ENCODE measurements at places on chromosomes 7 and 10.

DNA sequence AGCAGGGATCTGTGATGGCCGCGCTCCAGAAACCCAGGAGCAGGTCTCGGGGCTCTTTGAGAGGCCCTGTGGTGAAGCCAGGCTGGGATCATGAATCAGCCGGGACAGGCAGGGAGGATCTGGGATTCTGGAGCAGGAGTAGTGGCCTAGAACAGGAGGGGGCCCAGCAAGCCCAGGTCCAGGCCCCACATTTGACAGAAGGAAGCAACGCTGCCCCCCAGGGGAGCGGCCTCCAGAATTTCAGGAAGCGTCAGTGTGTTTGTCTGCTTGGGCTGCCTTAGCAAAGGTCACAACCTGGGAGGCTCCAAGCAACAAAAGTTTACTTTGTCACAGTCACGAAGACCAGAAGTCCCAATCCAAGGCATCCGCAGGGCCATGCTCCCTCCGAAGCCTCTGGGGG lies 36.8 kb downstream of the CLRN3 start:
- H3K27ac ChIP-seq: no peak overlapping the region
- peaks cover 42% of the 10 kb centered on the region for H3K27me3 ChIP-seq
- no peak for DNase-seq
- H3K4me3 ChIP-seq: no peak overlapping the region

GRCh38 chr7:39621784-39622411 lies 1.5 kb upstream of the RALA start:
- peaks cover 5% of the 10 kb centered on the region for H3K4me1 ChIP-seq
- no peaks in the 10 kb centered on the region for H3K36me3 ChIP-seq
- DNase-seq: peak; percentile 37

GRCh38 chr7:42414941-42415505 lies 178.0 kb upstream of the GLI3 start:
- H3K36me3 ChIP-seq: no peaks in the 10 kb centered on the region
- H3K4me1 ChIP-seq: no peaks in the 10 kb centered on the region
- no peak overlapping the region for H3K27ac ChIP-seq
- H3K27me3 ChIP-seq: no peaks in the 10 kb centered on the region

DNA sequence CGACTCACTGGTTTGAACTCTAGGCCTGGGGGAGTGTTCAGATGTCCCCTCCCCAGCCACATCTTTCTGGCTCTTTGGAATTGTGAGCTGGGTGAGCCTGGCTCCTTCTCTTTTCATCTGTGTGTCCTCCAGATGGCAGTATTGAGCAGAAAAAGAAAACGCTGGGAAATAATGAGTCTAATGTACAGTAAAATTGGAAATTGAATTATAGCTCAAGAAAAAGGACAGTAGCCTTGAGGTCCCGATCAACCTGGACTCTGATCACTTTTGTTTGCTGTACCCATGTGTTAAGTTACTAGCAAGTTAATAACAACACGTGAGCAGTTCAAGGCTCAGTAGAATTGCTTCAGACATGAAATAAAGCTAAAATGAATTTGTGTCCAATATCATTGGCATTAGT lies 77.9 kb downstream of the SNX10 start:
- peaks cover 7% of the 10 kb centered on the region for H3K4me1 ChIP-seq
- peak; percentile 61 for DNase-seq
- no peak overlapping the region for H3K4me3 ChIP-seq
- no peaks in the 10 kb centered on the region for H3K36me3 ChIP-seq
- no peak overlapping the region for H3K27ac ChIP-seq

DNA sequence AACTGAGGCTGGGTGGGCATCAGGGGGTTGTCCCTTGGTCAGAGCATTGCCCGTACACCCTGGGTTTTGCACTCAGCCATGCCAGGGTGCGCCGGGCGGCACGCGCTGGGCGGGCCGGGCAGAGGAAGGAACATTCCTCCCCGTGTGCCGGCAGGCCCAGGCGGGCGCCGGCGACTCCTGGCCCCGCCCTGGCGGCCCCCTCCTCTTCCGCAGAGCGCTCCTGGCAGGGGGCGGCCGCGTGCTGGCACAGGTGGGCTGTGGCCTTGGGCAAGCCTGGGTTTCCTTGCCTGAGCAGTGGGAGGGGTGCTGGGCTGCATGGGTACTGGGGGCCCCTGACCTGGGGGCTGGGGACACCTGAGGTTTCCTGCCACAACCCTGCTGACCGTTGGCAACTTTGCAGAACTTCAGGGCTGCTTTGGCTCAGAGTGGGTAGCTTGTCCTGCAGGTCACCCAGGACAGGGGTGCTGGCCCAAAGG lies 3.9 kb downstream of the LFNG start:
- H3K4me1 ChIP-seq: peaks cover 72% of the 10 kb centered on the region
- H3K4me3 ChIP-seq: no peak overlapping the region
- H3K27me3 ChIP-seq: no peaks in the 10 kb centered on the region
- peak overlapping the region; percentile 73 for H3K27ac ChIP-seq
- peaks cover 69% of the 10 kb centered on the region for H3K36me3 ChIP-seq

DNA sequence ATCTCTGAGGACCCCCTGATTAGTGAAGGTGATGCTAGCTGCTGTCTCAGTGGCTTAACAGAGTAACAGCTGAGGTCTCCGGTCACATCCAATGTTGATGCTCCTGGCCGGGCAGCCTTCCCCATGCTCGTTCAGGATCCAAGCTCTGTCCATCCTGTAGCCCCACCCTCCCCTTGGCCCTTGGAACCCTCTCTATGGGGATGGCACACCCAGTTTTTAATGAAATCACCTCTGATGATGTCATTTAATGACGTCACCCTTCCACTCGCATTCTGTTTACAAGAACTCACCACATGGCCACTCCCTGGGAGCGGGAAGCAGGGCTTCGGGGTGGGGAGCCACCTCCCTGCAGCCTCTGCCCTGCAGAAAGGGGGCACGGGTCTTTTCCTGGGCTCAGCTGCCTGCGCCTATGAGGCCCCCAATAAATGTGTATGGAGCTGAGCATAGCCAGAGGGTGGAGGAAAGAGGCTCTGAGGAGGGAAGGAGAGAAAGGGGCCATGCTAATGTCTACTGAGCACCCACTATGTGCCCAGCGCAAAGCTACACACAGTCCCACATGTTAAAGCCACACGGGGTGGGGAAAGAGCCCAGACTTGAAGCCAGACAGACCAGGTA lies 95.5 kb downstream of the OAT start:
- no peak overlapping the region for H3K27ac ChIP-seq
- peak; percentile 66 for DNase-seq
- no peaks in the 10 kb centered on the region for H3K27me3 ChIP-seq

- no peaks in the 10 kb centered on the region for H3K27me3 ChIP-seq
- H3K27ac ChIP-seq: no peak overlapping the region
- no peaks in the 10 kb centered on the region for H3K4me1 ChIP-seq
- no peaks in the 10 kb centered on the region for H3K36me3 ChIP-seq
Observed at GRCh38 chr7:72077786-72078185, 334.4 kb downstream of the CALN1 start.

DNA sequence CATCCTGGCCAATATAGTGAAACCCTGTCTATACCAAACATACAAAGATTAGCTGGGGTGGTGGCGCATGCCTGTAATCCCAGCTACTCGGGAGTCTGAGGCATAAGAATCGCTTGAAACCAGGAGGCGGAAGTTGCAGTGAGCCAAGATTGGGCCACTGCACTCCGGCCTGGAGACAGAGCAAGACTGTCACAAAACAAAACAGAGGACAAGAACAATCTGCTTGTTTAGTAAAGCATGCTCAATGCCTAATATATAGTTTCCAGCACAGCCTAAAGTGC lies 1.8 kb upstream of the SEC24C start:
- peaks cover 7% of the 10 kb centered on the region for H3K4me1 ChIP-seq
- no peak overlapping the region for H3K4me3 ChIP-seq
- H3K36me3 ChIP-seq: peaks cover 24% of the 10 kb centered on the region
- H3K27me3 ChIP-seq: no peaks in the 10 kb centered on the region

GRCh38 chr7:51040787-51041186 lies 258.1 kb upstream of the GRB10 start:
- peaks cover 9% of the 10 kb centered on the region for H3K4me1 ChIP-seq
- H3K27me3 ChIP-seq: no peaks in the 10 kb centered on the region
- H3K27ac ChIP-seq: no peak overlapping the region
- no peaks in the 10 kb centered on the region for H3K36me3 ChIP-seq
- no peak for DNase-seq

DNA sequence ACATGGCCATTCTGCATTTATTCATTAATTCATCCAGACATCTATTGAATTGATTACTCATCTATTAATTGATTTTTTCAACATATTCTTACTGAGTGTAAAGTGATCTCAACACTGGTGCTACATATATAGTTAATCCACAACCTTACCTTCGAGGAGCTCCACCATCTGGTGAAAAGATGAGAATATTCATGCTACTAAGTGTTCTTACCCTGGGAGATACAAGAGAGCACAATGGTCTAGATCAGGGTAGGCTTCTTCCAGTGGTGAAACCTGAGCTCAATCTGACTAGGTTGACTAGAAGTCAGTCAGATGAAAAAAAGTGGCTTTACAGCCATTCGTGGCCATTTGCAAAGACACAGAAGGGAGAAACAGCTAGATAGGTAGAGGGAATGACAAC lies 507.4 kb downstream of the ANKRD7 start:
- no peaks in the 10 kb centered on the region for H3K4me1 ChIP-seq
- H3K4me3 ChIP-seq: no peak overlapping the region
- no peaks in the 10 kb centered on the region for H3K36me3 ChIP-seq
- no peaks in the 10 kb centered on the region for H3K27me3 ChIP-seq

GRCh38 chr10:121828045-121828444 lies 99.8 kb downstream of the ATE1 start:
- peaks cover 2% of the 10 kb centered on the region for H3K4me1 ChIP-seq
- no peak for DNase-seq
- H3K27ac ChIP-seq: no peak overlapping the region
- no peaks in the 10 kb centered on the region for H3K27me3 ChIP-seq
- peaks cover 5% of the 10 kb centered on the region for H3K36me3 ChIP-seq

DNA sequence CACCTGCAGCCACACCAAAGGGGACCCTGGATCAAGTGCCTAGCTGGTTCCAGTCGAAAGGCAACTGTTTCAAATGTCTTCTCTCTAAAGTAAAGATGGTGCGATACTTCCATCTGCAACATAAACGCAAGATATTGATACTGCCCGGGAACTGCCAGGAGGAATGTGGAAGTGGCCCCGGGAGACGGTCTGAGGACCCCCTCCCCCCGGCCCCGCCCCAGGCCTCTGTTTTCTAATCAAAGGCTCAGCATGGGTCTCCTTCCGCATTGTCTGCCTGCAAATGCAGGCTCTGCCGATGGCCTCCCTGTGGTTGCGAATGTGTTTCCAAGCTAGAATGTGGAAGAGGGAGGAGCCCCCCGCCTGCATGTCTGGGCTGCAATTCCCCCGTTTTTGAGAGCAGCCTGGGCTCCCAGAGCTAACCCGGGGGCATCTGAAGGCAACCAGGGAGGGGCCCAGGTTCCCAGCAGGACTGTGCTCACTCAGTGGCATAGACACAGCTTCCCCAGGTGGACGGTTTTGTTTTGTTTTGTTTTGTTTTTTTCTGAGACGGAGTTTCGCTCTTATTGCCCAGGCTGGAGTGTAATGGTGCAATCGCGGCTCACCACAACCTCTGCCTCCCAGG lies 223.9 kb upstream of the PPP2R2D start:
- H3K27me3 ChIP-seq: no peaks in the 10 kb centered on the region
- no peak overlapping the region for H3K4me3 ChIP-seq
- no peak overlapping the region for H3K27ac ChIP-seq
- H3K4me1 ChIP-seq: no peaks in the 10 kb centered on the region

DNA sequence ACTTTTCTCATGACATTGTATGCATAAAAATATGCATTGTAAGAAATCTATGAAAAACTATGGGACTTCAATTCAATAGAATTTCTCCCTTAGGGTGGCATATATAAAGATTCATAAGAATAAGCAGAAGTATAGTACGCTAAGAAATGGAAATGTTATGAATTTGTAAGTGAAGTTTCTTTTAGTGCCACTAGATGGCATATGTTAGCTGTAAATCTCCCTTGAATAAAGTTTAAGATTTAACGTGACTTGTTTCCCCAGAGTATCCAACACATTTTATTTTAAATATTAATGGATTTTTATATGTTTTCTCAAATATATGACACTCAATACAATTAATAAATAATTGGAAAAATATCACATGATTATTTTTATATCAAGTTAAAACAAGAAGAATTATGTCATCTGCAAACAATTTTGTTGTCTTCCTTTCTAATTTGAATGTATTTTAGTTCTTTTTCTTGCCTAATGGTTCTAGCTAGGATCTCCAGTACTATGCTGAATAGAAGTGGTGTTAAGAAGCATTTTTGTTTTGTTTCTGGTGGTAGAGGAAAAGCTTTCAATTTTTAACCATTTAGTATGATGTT lies 287.2 kb downstream of the HGF start:
- H3K36me3 ChIP-seq: no peaks in the 10 kb centered on the region
- no peak overlapping the region for H3K4me3 ChIP-seq
- H3K27me3 ChIP-seq: no peaks in the 10 kb centered on the region
- no peaks in the 10 kb centered on the region for H3K4me1 ChIP-seq

GRCh38 chr7:17069146-17069545 lies 187.4 kb upstream of the AGR3 start:
- H3K27ac ChIP-seq: no peak overlapping the region
- H3K4me3 ChIP-seq: no peak overlapping the region

GRCh38 chr10:49631975-49632374 lies 18.1 kb downstream of the CHAT start:
- H3K4me1 ChIP-seq: peaks cover 5% of the 10 kb centered on the region
- no peak overlapping the region for H3K4me3 ChIP-seq
- no peak for DNase-seq
- H3K27me3 ChIP-seq: peaks cover 26% of the 10 kb centered on the region

DNA sequence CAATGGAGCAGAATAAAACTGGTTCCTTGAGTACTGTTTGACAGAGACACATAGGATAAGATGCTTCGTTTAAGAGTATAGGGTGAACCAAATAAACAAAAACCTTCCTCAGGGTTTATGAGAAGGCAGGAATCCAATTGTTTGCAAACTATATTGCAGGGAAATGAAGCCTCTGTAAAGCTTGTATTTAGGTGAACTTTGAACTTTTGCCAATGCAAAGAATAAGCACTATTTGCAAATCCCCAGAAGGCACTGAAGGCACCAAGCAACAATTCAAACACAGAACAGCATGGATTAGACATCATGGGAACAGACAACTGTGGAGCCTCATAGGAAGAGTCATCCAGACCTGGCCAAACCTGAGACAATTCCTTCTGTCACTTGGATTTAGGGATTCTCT lies 47.1 kb upstream of the WASL start:
- H3K36me3 ChIP-seq: no peaks in the 10 kb centered on the region
- H3K4me3 ChIP-seq: no peak overlapping the region
- no peak overlapping the region for H3K27ac ChIP-seq

DNA sequence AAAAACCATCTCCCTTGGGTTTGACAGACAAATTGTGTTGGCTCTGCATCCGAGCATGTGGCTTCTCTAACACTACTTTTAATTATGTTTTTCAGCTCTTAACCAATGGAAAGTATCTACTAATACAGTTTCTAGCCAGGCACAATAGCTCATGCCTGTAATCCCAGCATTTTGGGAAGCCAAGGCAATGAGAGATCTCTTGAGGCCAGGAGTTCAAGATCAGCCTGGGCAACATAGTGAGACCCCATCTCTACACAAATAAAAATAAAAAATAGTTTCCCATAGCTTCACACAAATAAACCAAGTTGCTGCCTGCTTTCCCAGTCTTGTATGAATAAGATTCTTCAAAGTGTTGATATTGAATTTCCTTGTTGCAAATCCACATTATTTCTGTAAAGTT lies 13.8 kb upstream of the ARHGAP12 start:
- no peak overlapping the region for H3K4me3 ChIP-seq
- H3K4me1 ChIP-seq: peaks cover 4% of the 10 kb centered on the region
- DNase-seq: no peak
- no peaks in the 10 kb centered on the region for H3K36me3 ChIP-seq
- H3K27me3 ChIP-seq: no peaks in the 10 kb centered on the region

Measured in mesenchymal stem cell (in vitro differentiated cells and primary cell).